ENCODE measurements at places on chromosomes 4 and X.

- no peak for DNase-seq
Observed at GRCh38 chr4:78622253-78622979, 70.8 kb downstream of the ANXA3 start.

DNA sequence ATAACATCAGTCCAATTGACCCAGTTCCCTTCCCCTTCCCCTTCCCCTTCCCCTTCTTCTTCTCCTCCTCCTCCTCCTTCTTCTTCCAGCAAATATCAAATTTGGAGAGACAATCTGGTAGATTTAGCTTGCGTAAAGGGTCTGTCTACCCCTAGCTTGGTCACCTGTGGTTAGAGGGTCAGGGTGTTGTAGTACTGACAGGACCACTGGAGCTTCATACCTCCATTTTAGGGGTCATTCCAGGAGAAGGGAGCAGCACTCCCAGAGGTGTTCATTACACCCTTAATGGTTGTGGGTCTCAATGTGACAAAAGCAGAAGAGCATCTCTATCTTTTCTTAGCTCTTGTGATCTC, 3.7 kb upstream of the FGB start:
- DNase-seq, result no peak

GRCh38 chr4:180169394-180169793, 2073.8 kb upstream of the TENM3 start:
- DNase-seq, result no peak

DNA sequence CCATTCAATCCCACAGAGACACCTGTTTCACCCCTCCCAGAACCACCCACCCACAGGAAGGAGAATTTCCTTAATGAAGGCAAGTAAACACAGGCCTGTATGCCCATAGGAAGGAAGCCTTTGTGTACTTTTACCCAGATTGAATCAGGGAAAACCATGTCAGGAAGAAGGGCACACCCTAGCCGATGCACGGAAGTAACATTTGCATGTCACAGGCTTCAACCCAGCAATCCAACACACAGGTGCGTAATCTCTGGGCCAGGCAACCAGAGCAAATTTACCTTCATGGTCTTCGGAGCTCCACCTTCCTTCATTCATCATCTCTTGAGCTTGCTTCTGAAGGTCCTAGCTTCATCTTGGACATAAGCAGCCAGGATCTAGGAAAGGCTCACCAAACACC, 206.3 kb downstream of the SHROOM3 start:
- DNase-seq, result no peak

DNA sequence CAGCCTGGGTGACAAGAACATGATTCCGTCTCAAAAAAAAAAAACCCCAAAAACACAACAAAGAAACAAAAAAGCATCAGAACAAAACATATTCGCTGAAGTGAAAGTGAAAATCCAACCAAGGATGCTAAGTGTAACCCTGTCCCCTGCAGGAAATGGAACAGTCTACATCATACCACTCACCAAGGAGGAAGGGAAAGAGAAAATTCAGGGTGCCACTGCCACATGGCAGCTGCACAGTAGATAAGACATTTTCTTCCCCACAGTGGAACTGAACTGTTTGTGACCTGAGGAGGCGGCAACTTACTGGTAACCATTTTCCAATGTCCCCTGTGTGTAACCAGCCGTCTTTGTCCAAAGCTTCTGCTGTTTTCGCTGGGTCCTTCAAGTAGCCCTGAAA, 28.2 kb upstream of the CENPU start:
- no peak for DNase-seq

DNA sequence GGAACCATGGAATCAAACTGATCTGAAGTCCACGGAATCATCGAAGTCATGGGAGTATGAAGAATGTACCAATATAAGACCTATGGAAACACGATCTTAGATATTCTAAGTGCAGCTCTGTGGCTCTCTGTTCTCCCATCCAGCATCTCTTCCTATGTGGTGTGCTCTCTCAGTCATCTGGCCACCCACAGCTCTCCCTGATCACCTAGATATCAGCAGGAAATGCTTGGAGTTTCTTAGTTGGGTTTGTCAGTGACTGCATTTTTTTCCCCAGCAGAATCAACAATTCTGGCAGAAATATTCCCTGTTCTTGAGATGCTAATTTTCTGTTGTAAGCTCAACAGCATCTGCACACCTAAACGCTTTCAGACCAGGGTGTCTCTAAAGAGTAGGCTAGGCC, 94.1 kb downstream of the GC start:
- no peak for DNase-seq

- DNase-seq, result no peak
Observed at GRCh38 chr4:8129136-8129535, 29.5 kb downstream of the ABLIM2 start.

DNA sequence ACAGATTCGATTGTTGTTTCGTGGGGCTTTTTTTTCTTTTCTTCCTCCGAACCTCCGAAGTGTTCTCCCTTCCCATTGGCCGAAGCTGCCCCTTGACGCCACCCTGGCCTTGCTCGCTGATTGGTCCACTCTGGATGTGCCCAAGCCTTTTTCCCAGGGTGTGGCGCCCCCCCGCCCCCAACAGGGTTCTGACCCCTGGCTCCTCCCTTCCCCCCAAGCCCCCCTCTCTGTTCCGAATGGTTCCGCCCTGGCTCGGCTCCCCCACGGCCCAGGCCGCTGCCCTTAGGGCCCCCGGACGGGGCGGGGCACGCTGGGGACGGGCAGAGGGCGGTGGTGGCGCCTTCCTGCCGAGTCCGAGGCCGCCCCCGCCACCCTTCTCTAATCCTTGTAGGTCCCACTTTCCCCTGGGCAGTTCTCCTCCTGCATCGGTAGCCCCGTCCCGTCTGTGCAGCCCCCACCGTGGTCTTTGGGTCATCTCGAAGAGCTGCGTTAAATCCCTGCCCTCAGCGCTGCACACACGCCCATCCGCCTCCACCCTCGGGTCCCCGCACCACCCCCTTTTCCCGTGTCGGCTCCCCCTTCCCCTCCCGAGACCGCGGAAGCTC, 25.5 kb downstream of the UTP14A start:
- peak; percentile 29 for DNase-seq

GRCh38 chr4:96497621-96498020, 657.7 kb downstream of the PDHA2 start:
- DNase-seq, result no peak

GRCh38 chr4:145842224-145842887, 96.3 kb downstream of the ZNF827 start:
- DNase-seq, result no peak

DNA sequence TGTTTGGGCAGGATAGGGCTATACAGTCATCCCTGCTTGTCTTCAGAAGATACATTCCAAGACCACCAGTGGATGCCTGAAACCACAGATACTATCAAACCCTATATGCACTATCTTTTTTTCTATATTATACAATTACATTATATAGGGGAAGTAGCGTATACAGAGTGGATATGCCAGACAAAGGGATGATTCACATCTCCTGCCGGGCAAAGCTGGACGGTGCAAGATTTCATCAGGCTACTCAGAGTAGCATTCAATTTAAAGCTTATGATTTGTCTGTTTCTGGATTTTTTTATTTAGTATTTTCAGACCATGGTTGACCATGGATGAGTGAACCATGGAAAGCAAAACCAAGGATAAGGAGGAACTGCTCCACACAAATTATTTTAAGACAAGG, 7.0 kb upstream of the AMTN start:
- DNase-seq, result no peak

- DNase-seq, result no peak
Observed at GRCh38 chr4:74013264-74013663, 14.8 kb upstream of the CXCL5 start.

GRCh38 chr4:185879666-185880312, 67.8 kb upstream of the SORBS2 start:
- no peak for DNase-seq

DNA sequence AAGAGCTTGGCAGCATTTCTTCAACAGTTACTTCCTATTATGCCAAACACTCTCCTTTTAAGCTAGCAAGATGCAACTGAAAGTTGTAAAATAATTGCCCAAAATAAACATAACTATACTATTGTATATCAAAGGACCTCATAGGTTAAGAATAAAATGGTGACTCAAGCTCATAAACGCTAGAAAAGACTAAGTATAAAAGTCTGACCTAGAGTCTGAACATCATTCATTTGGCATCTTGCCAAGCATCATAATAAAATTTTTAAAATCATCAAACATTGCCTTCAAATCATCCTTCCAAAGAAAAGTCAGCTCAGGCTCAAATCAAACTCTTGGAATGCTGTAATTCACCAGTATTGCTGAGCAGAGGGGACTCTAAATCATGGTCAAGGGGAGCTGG, 281.2 kb downstream of the QDPR start:
- no peak for DNase-seq

DNA sequence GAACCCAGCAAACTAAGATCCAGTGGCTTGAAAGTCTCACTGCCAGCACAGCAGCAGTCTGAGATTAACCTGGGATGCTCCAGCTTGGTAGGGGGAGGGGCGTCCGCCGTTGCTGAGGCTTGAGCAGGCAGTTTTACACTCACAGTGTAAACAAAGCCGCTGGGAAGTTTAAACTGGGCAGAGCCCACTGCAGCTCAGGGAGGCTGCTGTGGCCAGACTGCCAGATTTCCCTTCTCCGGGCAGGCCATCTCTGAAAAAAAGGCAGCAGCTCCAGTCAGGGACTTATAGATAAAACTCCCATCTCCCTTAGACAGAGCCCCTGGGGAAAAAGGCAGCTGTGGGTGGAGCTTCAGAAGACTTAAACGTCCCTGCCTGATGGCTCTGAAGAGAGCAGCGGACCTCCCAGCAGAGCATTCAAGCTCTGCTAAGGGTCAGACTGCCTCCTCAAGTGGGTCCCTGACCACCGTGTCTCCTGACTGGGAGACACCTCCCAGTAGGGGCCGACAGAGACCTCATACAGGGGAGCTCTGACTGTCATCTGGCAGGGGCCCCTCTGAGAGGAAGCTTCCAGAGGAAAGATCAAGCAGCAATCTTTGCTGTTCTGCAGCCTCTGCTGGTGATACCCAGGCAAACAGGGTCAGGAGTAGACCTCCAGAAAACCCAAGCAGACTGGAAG, 45.1 kb upstream of the CDX4 start:
- DNase-seq, result no peak

DNA sequence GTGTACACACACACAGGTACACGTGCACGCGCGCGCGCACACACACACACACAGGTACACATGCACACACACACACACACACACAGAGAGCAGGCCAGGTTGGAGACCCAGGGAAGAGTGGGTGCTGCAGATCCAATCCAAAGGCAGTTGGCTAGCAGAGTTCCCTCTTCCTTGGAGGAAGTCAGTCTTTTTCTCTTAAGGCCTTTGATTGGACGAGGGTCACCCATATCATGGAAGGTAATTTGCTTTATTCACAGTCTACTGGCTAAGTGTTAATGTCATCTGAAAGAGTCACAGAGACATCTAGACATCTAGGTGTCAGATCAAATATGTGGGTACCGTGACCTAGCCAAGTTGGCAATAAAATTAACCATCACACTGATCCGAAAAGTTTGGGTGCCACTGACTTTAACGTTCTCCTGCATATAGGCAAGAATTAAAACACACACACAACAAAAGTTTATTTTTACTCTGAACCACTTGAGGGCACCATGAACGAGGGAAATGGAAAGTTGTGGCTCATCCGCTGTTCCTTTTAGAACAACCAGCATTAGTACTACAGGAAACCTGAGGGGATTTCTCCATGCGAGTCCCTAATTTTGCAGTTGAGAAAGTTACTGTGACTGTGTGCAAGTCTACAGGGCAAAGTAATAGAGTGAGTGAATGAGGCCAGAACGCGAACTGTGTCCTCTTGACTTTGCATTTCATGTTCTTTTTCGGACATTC, 66.0 kb upstream of the STOX2 start:
- no peak for DNase-seq
